NCI-H1092 (cell line): ENCODE measurements at places on chromosomes 1 and 21.

- DNase-seq = peak; percentile 44
These were observed 23.3 kb downstream of the TTC34 start for GRCh38 chr1:2778220-2778592.

- no peak for DNase-seq
These were observed 39.7 kb downstream of the MATN1 start for GRCh38 chr1:30683699-30684098.

DNA sequence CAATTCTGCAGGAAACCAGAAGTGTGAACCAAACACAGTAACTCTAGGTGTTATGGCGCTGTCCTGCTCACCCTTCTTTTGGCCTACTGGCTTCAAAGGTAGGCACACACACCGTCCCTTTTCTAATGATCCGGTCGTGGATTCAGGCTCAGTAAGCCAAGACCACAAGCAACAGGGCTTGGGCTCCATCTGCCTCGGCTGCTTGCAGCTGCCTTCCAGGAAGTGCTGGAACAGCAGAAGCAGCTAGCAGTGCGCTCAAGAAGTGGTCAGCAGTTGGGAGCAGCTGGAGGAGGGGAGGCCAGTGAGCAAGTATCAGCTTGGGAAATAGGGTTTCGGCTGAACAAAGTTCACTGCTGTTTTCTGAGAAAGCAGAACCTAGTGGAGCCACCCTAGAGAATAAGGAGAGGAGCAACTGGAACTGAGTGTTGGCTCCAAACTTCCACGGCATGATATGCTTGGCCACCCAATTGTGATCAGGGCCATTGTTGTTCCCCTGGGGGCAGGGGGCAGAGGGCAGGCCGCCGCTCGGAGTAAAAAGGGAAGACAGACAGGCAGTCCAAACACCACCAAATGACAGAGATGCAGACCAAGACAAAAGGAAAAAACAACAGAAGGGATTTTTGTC, 173.4 kb downstream of the TOMM20 start:
- no peak for DNase-seq

GRCh38 chr1:206909883-206910318, 11.8 kb downstream of the FCMR start:
- no peak for DNase-seq

GRCh38 chr1:178796013-178796412, 71.0 kb downstream of the RALGPS2 start:
- no peak for DNase-seq

DNA sequence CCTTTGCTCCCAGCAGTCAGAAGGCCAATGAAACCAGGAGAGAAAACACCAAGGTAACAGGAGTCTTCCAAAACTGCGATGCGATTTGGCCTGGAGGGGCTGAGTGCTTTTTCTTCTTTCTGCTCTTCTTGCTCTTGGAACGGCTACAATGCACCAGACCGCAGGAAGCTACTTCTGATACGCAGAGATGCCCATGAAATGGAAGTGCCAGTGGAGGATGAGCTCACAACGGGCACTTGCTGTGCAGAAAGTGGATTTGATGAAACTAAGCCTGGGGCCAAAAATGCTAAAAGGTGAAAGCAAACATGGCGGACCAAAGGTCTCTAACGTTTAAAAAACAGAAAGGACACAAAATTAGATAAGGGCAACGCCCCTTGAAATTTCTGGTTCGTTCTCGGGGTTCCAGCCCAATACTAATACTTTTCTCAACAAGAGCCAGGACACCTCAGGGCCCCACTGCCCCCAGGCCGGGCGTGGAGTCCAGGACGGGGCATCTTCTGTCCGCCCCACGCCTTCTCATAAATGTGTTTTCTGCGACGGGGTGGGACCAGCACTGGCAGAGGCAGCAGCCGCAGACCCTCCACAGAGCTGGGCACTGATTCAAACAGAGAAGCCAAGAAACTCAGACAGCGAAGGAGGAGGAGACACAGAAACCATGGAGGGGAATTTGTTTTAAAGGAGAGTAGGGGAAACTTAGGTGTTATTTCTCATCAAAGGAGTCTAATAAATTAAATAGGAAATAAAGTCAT, 101.3 kb downstream of the CRYAA start:
- no peak for DNase-seq

DNA sequence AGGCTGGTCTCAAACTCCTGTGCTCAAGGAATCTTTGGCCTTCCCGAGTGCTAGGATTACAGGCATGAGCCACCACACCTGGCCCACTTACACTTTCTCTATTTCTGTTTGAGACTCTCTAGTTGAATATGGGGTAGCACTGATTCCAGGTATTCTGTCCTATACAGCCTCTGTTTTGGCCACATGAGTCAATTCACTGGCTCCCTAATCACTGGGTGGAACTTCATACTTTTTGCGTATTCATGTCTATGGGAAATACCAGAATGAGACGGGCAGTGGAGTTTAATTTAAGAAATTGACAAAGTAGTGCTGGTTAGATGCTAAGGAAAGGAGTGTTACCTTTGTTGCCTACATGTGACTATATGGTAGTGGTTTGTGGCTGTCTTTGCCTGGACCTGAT, 35.5 kb downstream of the MACF1 start:
- no peak for DNase-seq

DNA sequence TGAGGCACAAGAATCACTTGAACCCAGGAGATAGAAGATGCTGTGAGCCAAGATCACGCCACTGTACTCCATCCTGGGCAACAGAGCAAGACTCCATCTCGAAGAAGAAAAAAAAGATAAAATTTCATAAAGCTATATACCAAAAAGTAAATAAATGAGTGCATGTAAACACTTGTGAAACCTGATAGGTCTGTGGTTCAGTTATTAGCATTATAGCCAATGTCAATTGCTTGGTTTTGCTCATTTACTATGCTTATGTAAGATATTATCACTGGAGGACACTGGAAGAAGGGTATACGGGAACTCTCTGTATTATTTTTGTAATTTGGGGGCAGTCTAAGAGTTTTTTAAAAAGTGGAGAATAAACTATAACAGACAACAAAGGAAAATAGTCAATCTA, 17.7 kb upstream of the TAL1 start:
- DNase-seq = no peak

GRCh38 chr1:22876359-22877111, 96.1 kb downstream of the LACTBL1 start:
- no peak for DNase-seq

DNA sequence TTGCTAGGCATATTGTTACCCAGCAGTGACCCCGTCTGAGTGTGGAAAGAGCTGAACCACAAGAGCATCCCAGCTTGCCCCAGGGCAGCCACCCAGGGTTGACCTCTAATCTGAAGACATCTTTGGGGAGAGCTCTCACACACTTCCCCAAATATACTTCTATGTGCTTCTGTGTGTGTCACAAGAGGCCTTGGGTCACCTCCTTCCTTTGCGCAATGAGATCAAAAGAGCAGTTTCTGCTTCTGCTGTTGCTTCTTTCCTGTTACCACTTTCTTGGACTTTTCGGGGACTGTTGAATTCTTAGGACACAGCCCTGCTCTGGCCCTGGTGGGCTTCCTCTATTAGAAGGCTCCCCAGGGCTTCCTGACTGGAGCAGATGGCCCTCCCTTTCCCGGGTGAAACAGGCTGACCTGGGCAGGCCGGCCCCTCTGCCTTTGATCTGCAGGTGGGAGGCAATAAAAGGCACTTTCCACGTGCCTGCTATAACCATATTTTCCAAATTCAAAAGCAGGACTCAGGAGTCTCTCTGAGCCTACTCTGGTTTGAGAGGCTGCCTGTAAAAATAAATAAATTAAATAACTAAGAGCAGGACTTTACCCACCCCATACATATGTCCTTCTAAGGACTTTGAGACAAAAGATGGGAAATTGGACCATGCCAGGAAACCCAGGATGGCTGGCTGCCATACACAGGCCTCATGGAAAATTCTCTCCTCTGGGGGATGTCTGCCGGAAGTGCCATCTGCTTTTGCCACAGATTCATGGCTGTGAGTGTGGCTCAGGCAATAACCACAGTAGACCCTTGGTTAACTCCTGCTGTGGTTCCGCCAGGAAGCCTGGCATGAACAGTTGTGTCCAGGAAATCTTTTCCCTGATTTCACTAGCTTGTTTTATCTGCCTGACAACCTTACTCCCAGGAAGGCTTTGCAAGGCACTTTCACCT, 28.3 kb upstream of the RCSD1 start:
- no peak for DNase-seq

GRCh38 chr1:60581455-60582220, 500.7 kb upstream of the NFIA start:
- no peak for DNase-seq

DNA sequence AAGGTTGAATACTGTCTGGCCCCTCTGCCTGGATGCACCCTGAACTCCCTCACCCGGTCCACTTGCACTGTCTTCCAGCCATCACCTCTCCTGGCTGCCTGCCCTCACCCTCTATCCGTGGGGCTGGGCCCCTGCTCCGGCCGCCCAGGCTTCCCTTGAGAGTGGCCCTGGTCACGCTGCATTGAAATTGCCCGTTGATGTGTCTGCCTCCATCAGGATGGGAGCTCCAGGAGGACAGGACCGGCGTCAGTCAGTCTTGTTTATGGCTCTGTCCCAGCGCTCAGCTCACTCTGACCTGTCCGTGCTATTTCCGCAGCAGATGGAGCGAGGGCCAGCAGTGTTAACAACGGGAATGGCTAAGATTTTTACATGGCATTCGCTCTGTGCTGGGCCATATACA, 34.9 kb downstream of the FOXO6 start:
- DNase-seq = no peak

- DNase-seq = no peak
These were observed 13.6 kb upstream of the LYPLAL1 start for GRCh38 chr1:219159946-219160645.

DNA sequence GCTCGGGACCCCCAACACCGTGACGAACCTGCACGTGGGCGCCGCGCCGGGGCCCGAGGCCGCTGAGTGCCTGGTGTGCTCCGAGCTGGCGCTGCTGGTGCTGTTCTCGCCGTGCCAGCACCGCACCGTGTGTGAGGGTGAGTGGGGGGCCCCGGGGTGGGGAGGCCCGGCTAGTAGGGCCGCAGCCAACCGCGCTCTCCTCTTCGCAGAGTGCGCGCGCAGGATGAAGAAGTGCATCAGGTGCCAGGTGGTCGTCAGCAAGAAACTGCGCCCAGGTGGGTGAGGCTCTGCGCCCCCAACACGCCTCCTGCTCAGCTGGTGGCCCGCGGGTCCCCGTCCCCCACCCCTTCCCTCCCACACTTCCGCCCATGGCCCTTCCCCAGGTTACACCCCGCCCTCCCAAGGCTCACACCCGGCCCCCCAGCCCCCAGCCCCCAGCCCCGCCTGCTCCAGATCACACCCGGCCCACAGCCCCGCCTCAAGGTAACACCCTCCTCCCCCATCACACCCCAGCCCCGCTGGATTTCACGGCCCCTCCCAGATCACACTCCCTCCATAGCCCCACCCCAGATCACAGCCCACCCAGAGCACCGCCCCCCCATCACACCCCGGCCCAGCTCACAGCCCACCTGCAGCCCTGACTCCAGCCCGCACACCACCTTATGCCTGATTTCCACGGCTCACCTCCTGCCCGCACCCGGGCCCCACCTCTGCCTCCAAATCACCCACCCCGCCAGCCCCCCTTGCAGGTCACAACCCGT, 2.4 kb upstream of the MMP23B start:
- DNase-seq = no peak

- DNase-seq = no peak
These were observed 5.8 kb upstream of the C1orf159 start for GRCh38 chr1:1121611-1122077.

GRCh38 chr1:5351366-5351765, 640.9 kb downstream of the NPHP4 start:
- DNase-seq = no peak

- DNase-seq = no peak
These were observed 2.7 kb downstream of the CDC14A start for GRCh38 chr1:100354971-100355394.

- DNase-seq = no peak
These were observed 111.4 kb upstream of the BMP8A start for GRCh38 chr1:39380036-39380435.

DNA sequence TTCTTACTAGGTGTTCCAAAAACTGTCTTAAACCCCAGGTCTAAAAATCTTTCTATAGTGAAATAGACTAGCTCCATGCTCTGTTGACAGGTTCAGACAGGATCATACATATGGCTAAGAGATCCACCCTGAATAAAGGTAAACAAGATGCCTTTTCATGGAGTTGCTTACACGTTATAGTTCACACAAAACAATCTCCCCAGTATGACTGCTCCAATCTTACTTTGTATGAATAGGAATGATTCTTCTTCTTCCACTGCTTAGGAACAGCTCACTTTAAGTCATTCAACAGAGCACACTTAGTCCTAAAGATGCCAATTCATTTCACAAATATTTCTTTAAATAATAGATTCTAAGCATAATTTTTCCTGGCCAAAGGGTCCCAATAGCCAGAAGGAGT, 16.0 kb downstream of the ELK4 start:
- no peak for DNase-seq

DNA sequence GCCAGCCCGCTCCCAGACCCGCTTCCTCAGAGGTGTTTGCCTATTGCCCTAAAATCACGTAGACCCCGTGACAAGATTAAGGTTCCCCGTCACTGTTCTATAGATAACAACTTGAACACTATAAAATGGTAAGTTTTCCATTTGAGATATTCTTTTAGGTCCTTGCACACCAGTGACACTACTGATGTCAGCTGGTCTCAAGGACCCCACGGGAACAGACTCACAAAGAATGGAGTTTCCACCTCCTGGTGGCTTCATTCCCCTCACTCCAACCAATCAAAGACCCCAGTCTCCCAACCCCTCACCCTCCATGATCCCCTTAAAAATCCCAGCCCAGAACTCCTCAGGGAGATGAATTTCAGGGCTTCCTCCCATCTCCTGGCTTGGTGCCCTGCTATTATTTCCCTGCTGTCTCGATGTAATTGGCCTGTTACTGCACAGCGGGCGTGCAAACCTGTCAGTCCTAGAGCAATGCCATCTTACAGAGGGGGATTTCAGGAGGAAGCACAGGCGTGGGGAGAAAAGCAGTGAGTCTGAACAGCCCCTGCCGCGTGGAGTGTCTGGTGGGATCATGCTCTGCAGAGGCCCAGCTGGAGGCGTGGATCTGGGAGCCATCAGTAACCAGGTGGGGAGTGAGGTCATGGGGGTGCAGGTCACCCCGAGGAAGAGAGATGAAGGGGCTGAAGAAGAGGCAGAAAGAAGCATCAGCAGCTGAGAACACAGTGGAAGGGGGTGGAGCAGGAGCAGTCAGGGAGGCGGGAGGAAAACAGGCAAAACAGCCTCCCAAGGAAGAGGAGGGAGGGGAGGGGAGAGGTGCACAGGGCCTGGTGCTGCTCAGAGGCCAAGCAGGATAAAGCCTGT, 35.1 kb upstream of the LBR start:
- DNase-seq = peak; percentile 93
